ENCODE measurements at places on chromosomes 7 and 10.

GRCh38 chr10:98463976-98464754 lies 17.4 kb upstream of the HPS1 start:
- no peak for DNase-seq

DNA sequence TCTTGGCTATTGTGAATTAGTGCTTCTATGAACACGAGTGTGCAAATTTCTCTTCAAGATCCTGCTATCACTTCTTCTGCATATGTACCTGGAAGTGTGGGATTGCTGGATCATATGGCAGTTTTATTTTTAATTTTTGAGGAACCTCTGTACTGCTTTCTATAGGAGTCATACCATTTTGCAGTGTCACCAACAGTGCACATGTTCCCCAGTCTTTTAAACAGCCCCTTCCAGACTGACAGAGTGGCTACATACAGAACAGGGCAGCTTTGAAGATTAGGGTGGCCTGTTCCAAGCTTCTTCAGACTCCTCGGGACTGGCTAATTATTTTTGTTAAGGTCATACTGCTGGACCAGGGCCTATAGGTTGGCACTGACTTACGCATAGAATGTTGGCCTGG lies 82.9 kb downstream of the AUTS2 start:
- DNase-seq, result no peak

DNA sequence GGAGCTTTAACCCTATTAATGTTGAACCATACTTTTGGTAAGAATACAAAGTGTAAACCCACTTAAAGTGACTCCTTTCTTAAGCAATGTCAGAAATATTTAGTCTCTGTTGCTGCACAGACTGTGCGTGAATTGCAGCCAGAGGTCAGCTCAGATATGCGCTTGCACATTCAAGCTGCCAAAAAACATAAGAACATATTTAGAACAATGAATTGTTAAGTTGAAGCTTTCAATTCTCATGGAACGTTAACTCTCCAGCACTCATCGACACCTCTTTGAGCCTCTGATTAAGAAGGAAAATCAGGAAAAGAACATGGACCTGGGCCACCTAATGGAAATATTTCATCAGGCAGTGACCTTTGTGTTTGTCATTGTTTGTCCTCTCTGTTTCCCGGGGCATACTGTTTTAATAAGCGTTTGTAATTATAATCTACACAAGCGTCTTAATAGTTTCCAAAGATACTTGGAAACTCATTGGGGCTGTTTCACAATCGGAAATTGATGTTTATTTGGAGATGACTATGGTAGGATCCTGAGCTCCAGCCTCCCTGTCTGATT lies 193.0 kb upstream of the CELF2 start:
- no peak for DNase-seq

- no peak for DNase-seq
Measured at GRCh38 chr7:98855610-98856422, 14.0 kb downstream of the TMEM130 start.

Data from RKO (cell line).